ENCODE measurements at places on chromosomes 1 and 21.

DNA sequence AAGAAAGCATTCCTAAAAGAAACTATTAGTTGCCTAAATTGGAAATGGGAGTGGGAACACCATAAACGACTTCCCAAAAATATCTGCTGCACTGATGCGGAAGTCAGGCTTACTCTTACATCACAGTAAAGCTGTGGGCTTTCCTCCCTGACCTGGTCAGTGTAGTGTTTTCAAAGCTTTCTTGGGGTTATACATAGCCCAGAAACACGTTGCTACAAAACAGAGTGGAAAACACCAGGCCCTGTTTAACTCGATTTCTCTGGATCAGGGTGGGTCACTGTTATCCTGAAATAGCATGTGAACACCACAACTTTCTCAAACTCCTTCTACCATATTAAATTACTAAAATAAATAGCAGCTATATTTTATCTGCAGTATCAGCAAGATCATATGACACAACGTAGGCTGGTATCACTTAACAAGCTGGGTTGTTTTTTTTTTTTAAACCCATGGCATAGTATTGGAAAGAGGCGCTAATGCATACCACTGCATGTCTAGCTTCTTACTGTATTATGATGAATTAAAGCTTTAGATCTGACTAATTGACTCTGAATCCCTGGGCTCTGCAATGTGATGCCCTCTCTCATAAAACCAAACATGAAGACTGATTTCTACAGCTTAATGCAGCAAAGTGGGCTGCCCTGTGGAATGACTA is 184.6 kb downstream of the TGFB2 start:
- H3K27me3 ChIP-seq: no peaks in the 10 kb centered on the region
- peaks cover 56% of the 10 kb centered on the region for H3K4me1 ChIP-seq
- no peaks in the 10 kb centered on the region for H3K36me3 ChIP-seq
- DNase-seq: no peak

DNA sequence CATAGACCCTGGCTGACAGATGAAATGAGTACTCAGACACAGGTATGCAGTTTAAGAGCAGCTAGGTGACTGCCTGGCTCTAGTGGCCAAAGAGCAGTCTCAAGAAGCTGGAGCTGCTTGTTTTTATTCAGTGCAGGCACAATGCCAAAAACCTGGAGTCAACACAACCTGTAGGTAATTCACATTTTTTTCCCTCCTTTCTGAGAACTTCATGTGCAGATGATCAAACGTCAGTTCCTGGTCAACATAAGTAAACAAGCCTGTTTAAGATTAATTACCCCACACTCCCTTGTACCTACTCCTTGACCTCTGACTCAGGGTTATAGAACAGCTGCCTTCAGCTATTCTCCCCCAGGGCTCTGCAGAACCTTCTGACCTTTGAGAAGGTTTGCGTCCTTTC is 17.3 kb upstream of the ACADM start:
- H3K27me3 ChIP-seq: peaks cover 5% of the 10 kb centered on the region
- peak overlapping the region; percentile 32 for H3K27ac ChIP-seq
- H3K4me1 ChIP-seq: peaks cover 5% of the 10 kb centered on the region
- no peak for DNase-seq
- peaks cover 15% of the 10 kb centered on the region for H3K36me3 ChIP-seq

DNA sequence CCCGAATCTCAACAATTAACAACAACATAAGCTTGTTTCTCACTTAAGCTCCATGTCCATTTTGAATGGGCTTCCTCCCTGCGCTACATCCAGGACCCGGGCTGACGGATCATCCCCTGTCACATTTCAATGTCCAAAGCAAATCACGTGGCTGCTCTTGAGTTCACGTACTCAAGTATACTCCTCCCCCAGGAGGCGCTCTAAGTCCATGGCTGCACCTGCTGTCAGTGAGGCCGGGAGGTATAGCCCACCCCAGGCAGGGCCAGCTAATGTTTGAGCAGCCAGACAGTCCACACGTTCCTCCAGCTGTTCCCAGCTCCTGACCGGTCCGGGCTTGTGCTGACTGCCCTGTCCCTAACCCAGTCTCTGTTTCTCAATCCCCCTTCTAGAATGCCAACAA is 220.8 kb downstream of the SLC35F3 start:
- peaks cover 43% of the 10 kb centered on the region for H3K27me3 ChIP-seq
- H3K4me1 ChIP-seq: peaks cover 5% of the 10 kb centered on the region
- H3K27ac ChIP-seq: no peak overlapping the region
- H3K4me3 ChIP-seq: no peak overlapping the region
- H3K36me3 ChIP-seq: no peaks in the 10 kb centered on the region
- DNase-seq: peak; percentile 72

DNA sequence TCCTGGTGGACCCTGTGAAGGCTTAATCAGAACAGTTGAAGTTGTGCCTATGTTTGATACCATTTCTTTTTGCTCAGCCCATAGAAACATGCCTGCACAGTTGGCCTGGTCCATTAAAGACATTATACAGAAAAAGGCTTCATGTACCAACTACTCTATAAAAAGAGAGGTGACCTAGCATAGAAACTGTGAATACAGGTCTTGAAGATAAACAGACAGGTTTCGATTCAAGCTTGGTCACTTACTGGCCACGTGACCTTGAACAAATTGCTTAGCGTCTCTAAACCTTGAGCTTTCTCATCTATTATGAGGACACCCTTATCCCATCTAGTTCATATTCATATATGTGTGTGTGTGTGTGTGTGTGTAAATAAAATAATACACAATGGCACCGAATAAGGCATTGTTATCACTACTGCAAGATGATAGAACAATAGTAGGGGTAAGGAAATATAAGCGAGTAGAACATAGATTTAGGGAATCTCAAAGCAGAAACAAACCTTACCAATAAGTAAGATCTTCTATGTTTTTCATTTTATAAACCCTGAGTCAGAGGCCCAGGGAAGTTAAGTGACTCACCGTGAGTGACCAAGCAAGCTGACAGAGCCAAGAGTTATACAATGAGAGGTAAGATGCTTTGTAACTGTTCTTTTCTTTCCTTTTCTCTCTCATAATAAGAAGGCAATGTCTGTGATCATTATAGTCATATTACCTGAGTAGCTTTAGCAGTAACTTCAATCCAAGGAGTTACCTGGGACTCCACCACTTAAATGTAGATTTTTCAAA is 476.8 kb upstream of the DEPDC1 start:
- H3K27me3 ChIP-seq: no peaks in the 10 kb centered on the region
- peaks cover 49% of the 10 kb centered on the region for H3K4me1 ChIP-seq
- no peaks in the 10 kb centered on the region for H3K36me3 ChIP-seq
- no peak overlapping the region for H3K4me3 ChIP-seq
- no peak overlapping the region for H3K27ac ChIP-seq

DNA sequence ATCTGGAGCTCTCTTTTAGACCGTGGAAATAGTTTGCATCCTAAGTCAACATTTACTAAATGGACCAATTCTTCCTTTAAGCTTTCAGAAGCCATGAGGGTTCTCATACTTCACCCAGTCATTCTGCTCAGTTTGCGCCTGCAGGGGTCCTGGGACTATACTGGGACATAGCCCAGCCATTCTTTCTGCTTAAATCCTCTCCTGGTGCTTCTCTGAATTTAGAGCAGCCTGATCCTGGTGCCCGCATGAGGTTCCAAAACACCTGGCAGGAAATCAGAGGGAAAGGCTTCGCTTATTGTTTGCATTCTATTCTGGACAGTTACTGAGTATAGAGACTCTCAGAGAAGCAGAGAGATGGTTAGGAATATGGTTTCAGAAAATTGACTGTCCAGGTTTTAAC is 27.0 kb downstream of the TNN start:
- DNase-seq: no peak
- H3K4me1 ChIP-seq: no peaks in the 10 kb centered on the region
- no peak overlapping the region for H3K4me3 ChIP-seq

GRCh38 chr1:193458628-193459027 is 272.2 kb upstream of the B3GALT2 start:
- no peak overlapping the region for H3K4me3 ChIP-seq
- H3K4me1 ChIP-seq: peaks cover 6% of the 10 kb centered on the region
- no peak overlapping the region for H3K27ac ChIP-seq
- no peak for DNase-seq
- H3K27me3 ChIP-seq: no peaks in the 10 kb centered on the region
- H3K36me3 ChIP-seq: no peaks in the 10 kb centered on the region

GRCh38 chr1:54962612-54963395 is 17.6 kb upstream of the TMEM61 start:
- no peak overlapping the region for H3K27ac ChIP-seq
- H3K27me3 ChIP-seq: peaks cover 3% of the 10 kb centered on the region
- DNase-seq: no peak
- no peaks in the 10 kb centered on the region for H3K4me1 ChIP-seq
- peaks cover 4% of the 10 kb centered on the region for H3K36me3 ChIP-seq

DNA sequence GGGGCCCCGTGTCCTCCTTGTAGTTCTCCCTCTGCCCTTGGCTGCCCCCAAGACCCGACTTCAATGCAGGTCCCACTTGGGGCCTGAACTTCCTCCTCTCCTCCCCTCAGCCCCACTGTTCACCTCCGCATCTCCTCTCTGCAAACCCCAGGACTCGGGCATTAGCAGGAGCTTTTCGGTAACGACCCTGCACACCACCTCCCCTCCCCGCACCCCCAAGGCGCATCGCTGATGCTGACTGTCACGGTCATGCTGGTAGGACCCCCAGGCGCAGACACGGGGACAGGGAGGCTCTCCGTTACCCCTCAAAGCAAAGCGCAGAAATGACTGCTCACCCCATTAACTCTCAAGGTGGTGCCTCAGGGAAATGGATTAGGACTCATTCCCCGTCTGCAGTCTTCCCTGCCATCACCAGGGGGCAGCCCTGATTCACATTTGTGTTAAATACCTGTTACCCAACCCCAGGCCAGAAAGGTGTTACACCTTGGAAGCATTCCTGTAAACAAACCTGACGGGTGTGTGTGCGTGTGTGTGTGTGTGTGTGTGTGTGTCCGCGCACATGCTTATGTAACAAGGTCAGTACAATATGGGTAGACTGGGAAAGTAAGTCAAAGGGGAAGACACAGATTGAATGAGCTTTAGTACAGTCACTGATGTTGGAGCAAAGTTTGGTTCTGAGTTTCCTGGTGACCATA is 6.4 kb upstream of the GUCA2B start:
- H3K36me3 ChIP-seq: no peaks in the 10 kb centered on the region
- no peak overlapping the region for H3K4me3 ChIP-seq
- peaks cover 19% of the 10 kb centered on the region for H3K4me1 ChIP-seq
- no peak overlapping the region for H3K27ac ChIP-seq
- DNase-seq: peak; percentile 82

- no peaks in the 10 kb centered on the region for H3K36me3 ChIP-seq
- H3K27me3 ChIP-seq: peaks cover 14% of the 10 kb centered on the region
- peak overlapping the region; percentile 94 for H3K27ac ChIP-seq
- DNase-seq: peak; percentile 53
- H3K4me3 ChIP-seq: peak overlapping the region; percentile 62
These were observed 34.3 kb upstream of the ECE1 start for GRCh38 chr1:21324368-21325141.
